ENCODE measurements at places on chromosomes 13 and 19.

DNA sequence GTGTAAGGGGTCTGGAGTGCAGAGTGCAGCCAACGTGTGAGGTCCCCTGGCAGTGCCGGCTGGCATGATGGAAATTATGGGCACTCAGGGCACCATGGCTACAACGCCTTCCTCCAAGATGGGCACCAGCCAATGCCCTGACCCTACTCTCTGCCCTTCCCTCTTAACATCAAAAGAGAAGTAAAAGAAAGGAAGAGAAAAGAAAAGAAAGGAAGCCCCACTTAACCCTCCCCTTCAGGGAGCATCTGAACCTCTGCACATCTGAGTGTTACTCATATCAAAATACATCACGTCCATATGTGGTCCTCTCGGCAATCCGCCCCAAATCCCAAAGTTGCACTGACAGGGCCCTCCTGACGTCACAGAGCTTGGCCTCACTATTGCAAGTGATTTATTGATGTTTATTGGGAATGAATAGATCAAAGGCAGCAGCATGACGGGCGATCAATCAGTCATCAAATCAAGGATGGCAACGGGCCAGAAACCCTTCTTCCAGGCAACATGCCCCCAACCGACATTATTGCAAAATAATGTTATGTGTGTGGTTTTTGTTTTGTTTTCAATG lies 1.3 kb downstream of the TSHZ3 start:
- peak; percentile 36 for DNase-seq

DNA sequence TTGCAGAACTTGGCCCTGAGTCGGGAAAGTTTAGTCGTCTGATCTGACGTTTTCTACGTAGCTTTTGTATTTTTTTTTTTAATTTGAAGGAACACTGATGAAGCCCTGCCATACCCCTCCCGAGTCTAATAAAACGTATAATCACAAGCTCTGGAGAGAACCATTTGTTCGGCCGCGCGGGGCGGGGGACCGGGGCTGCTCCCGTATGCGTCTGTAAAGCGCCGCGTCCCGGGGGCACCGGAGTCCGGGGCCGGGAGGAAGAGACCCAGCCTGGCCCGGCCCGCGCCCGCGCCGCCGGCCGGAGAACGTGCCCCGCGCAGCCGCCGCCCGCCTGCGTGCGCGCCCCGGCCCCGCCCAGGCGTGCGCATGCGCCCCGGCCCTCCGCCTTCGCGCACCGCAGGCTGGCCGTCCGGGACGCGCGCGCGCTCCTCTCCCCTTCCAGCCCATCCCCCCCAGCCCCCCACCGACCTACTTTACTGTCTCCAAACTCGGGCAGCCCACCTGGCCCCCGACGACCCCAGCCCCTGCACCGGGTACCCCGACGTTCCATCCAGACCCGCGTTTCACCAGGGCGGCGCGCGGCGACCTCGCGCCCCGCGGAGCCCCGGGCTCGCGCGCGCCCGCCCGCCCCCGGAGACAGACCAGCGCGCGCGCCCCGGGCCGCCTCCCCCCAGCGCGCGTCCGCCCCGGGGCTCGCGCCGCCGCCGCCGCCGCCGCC lies 785 bp upstream of the USF2 start:
- DNase-seq: peak; percentile 91

- DNase-seq: no peak
Measured at GRCh38 chr13:73542446-73542845, 483.6 kb downstream of the KLF5 start.

DNA sequence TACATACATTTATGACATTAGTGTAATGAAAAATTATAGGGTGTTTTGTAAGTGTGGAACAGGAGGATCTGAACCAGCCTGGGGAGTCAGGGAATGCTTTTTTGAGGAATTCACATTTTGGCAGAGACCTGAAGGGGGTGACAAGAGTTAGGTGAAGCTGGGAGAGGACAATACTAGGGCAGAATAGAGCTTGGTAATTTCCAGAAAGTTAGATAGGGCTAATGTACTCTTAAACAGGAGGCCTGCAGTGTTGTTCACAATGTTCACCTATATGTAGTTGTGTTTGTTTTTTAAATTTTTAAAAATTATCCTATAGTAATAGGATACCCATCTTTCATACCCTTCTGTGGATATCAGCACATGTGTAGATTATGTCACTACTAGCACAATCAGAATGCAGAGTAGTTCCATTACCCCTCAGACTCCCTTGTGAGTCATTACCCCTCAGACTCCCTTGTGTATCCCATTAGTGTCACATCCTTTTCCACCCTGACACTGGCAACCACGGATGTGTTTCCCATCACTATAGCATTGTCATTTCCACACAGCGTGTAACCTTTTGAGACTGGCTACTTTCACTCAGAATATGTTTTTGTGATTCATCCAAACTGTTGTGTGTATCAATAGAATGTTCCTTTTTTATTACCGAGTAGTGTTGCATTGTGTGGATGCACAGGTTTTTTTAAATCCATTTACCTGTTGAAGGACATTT lies 43.1 kb downstream of the PCCA start:
- DNase-seq: peak; percentile 91

- no peak for DNase-seq
Measured at GRCh38 chr13:50668691-50669271, 174.7 kb downstream of the DLEU7 start.

DNA sequence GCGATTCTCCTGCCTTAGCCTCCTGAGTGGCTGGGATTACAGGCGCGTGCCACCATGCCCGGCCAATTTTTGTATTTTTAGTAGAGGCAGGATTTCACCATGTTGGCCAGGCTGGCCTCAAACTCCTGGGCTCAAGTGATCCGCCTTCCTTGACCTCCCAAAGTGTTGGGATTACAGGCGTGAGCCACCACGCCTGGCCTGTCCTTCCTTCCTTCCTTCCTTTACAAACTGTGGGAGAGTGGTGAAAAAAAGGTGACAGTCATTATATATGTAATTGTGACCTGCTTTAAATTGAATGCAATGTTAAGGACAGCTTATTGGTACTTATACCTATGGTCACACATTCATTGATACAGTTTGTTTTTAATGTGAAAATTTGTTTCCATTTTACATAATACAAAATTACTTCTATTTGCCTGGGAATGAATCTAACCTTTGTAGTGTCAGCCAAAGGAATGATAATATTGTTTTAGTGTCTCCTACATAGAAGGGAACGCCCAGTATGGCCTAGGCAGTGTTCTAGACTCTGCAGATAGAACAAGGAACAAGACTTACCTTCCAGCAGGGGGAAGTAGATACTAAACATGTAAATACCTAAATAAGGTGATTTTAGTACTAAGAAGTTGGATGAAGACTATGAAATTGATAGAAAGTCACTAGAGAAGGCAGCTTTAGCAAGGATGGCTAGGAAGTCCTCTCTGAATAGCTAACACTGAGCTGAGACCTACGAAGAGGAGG lies 146.3 kb downstream of the GGACT start:
- no peak for DNase-seq

DNA sequence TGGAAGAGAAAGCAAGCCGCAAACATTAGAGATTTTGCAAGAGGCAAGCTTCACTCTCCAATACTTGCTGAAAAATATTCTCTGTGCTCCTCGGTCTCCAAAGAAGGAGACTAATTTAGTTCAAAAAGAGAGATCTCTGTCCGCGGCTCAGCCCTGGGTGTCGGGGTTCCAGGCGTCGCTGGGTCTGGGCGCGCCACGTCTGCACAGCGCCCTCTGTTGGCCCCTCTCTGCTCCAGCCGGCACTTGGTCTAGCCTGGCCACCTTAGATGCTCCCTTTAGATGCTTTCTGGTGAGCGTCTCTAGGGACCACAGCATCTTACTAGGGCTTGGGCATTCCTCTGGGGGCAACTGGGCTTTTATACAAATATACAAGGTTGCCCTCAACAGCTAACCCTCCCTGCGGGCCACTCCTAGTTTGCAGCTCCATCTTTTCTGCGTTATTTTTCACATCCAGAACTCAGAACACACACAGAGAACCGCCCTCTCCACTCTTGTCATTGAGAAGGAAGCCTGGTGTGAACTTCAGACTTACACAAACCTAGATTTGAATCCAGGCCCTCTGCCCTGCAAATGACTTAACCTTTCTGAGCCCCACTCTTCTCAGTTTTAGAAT lies 78.3 kb downstream of the CYSLTR2 start:
- peak; percentile 39 for DNase-seq

DNA sequence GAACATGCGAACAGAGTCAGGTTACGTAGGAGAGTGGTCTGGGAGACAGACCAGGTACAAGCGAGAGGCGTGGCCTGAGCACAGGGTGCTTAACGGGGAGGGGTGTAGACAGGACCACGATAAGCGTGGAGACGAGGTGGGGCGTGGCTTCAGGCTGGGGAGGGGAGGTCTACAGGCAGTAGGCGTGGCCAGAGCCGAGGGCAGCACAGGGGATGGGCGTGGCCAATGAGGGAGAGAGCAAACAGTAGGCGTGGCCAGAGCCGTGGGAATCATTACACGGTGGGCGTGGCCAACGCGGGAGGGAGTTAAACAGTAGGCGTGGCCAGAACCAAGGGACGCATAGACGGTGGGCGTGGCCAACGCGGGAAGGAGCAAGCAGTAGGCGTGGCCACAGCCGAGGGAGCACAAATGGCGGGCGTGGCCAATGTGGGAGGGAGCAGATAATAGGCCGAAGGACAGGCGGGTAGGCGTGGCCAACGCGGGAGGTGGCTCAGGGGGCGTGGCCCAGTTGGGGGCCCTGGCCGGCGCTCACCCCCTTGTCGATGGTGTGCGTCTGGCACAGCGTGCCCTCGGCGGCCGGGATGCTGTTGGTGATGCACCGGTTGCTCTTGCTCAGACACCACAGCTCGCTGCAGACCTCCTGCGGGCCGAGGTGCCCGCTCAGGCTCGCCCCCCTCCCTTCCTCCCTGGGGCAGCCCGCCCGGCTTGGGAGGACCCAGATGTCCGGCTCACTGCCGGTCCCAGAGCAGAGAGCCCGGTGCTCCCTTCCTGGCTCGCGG lies 15.2 kb upstream of the MYO1F start:
- DNase-seq: peak; percentile 91

- DNase-seq: no peak
Measured at GRCh38 chr19:23436944-23437343, 41.7 kb upstream of the ZNF91 start.

GRCh38 chr19:18894254-18895037 lies 1.5 kb downstream of the CERS1 start:
- no peak for DNase-seq

GRCh38 chr13:80973721-80974120 lies 632.8 kb upstream of the SPRY2 start:
- DNase-seq: no peak

DNA sequence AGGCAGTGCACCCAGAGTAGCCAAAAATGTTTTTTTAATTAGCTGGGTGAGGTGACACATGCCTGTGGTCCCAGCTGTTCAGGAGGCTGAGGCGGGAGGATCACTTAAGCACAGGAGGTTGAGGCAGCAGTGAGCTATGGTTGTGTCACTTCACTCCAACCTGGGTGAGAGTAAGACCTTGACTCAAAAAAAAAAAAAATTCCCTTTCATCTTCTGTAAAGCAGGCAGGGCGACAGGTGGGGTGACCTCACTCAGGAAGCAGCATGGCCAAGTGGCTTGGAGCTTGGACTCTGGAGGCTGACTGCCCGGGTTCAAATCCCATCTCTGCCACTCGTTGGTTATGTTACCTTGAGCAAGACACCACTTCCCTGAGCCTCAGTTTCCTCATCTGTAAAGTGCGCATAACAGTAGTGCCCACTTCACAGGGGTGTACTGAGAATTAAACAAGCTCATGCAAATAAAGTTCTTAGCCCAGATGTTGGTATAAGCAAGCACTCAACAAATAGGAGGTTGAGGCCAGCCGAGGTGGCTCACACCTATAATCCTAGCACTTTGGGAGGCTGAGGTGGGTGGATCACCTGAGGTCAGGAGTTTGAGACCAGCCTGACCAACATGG lies 48.3 kb downstream of the MAP4K1 start:
- DNase-seq: no peak

DNA sequence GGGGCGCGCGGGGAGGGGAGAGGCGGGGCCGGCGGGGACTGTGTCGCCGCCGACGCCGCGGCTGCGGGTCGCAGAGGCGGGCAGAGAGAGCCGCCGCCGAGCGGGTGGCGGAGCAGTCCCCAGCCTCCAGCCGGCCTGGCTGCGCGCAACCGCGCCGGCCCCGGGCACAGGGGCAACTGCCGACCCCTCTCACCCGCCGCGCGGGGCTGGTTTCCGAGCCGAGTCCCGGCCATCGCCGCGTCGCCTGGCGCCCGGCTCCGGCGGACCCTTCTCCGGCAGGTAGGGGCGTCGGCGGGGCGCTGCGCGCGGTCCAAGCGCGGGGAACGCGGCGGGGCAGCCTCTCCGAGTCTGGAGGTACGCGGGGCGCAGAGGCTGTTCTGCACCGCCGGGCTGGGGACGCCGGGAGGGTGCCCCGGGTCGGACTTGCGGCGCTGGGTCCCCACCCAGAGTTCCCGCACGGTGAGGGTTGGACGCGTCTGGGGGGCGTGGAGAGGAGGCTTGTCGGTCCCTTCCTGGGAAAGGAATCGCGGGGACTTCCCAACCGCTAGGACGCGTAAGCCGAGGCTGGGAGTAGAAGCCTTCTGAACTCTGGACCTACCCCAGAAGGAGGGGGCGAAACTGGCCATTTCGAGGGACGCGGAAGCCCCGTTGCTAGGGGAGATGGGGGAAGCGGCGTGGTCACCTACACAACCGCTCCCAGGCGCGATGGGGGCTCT lies 133.6 kb upstream of the MYO16 start:
- DNase-seq: no peak

- DNase-seq: no peak
Measured at GRCh38 chr19:35143231-35143715, at the start of gene FXYD7. Gene FXYD7, plus strand, starts transcription at chr19:35143255. Its CDS starts 79 bp downstream, at chr19:35143334.

GRCh38 chr19:3987619-3988371 lies 2.5 kb upstream of the EEF2 start:
- peak; percentile 57 for DNase-seq

GRCh38 chr13:64088491-64088890 lies 2672.8 kb upstream of the PCDH20 start:
- no peak for DNase-seq

GRCh38 chr19:4115050-4115817 lies 8.7 kb downstream of the MAP2K2 start:
- no peak for DNase-seq

DNA sequence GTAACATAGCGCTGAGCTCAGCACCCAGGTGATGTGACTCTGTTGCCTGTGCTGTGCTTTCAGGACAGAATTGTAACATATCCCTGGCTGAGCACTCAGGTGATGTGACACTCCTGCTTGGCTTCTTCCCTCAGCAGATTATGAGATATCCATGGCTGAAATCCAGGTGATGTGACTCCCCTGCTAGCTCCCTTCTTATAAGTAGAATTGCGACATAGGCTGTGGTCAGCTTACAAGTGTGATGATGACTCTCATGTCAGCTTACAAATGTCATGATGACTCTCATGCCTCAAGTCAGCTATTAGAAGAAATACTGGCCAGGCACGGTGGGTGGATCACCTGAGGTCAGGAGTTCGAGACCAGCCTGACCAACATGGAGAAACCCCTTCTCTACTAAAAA lies 14.3 kb upstream of the ZNF429 start:
- DNase-seq: no peak

DNA sequence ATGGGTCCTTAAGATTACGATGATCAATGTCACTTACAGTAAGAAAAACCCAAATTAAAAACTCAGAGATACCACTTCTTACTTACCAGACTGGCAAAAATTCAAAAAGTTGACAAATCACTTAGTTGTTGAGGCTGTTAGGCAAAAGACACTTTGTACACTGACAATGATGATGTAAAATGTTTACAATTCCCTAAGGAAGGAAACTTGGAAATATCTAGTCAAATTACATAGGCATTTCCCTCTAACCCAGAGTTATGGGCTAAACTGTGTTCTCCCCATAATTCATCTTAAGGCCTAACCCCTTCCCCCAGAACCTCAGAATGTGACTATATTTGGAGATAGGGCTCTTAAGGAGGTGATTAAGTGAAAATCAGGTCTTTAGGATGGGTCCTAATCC lies 12.0 kb downstream of the TGDS start:
- no peak for DNase-seq

- DNase-seq: no peak
Measured at GRCh38 chr13:112893570-112894422, 75.2 kb upstream of the MCF2L start.

GRCh38 chr19:45767410-45767880 lies 1.6 kb downstream of the SIX5 start:
- DNase-seq: peak; percentile 90

Data from foreskin fibroblast (primary cell).